CD4-positive, alpha-beta T cell treated with Interferon alpha-2 for 1 hour (primary cell): ENCODE measurements at places on chromosomes 3 and 15.

DNA sequence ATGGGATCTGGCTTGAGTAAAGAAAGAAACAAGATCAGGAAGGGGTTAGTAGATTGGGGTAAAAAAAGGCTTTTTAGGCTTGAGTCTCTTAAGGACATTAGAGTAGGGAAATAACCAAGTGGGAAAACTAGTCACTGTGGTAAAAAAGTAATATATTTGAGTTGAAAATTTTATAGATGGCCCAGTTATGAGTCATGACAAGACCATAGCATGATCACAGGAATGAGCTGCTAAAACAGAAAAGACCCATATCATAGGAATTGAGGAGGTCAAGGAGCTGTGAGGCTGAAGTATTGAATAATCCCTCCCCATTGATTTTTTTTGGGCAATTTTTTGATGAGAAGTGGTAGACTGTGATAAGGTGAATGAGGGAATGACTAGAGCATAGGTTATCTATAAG lies 69.2 kb upstream of the TBC1D5 start:
- no peak for DNase-seq

DNA sequence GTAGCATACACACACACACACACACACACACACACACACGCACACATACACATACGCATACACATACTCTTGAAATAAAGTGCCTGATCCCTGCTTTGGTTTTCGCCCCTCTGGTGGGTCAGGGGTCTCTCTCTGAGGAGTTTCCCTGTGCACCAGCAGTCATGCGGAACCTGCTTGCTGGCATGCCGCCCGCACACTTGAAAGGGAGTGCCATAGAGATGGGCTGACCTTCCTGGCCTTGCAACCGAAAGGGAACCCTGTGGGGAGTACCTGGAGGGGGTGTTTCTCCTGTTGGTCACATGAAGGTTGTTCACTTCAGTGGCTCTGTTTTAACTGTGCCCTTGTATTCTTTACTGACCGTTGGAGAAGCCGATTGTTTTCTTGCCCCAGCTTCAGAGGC lies 752.3 kb downstream of the NR2F2 start:
- DNase-seq: no peak

GRCh38 chr15:84586696-84587095 lies 14.1 kb upstream of the ZSCAN2 start:
- no peak for DNase-seq

DNA sequence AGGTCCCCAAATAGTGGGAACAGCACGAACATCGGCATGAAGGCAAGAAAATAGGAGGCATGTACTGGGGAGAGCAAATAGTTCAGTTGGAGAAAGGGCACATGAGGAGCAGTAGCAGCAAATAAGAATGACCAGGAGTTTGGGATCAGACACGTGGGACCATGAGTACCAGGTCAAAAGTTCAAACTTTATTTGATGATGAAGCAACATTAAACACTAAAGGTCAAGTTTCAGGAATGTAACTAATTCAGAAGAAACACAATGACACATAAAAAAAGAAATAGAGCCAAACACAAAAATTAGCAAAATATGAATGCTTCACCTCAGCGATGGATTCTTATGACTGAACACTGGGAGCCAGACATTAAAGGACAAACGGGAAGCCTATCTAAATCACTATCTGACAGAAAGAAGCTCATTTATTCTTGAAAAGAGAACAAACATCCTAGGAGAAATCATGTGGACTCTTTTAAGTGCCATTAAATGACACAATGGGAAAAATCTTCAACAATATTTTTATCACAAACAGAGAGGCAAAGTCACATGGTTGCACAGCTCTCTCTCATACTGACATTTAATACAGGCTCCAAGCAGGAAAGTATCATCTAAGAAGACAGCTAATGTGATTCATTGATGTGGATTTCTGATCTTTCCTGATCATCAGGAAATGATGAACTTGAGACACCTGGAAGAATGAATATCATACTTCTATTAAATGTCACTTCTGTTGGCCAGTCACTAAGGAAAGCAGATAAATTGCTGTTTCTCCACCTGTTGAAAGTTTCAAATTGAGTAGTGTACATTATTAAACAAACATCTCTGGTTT lies 216.9 kb upstream of the THBS1 start:
- DNase-seq: no peak

- no peak for DNase-seq
Measured at GRCh38 chr15:38164507-38164906, 88.1 kb upstream of the SPRED1 start.

DNA sequence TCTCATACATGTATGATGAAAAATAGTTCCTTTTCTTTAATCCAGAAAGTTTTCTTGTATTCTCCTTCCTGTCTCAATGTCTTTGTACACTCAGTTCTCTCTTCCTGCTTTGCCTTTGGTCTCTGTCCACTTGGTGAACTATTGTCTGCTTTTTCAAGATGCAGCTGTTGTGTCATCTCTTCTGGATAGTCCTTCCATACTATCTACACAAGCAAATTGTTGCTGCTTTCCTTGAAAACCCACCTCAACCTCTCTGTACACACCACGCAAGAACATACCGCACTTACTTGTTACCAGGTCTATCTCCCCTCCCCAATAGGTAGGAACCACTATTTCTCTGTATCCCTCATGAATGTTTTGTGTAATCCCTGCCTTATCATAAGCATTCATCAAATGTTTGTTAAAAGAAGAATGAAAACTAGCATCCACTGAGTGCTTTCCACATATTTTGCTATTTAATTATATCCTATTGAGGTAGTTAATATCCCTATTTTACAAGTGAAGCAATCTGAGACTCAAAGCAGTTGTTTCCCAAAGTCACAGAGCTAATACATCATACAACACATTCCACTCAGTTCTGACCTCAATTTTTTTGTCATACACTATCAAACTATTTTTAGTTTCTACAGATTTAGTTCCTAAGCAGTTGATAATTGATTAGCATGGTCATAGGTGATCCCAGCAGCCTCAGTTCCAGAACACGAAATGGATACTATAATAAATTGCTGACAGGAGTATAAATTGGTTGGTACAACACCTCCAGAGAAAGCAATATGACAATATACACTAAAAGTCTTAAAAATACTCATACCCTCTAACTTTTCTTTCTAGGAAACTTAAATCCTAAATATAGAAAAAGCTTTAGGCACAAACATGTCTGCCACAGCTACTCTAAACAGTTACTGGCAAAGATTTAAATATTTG lies 19.6 kb downstream of the HACL1 start:
- no peak for DNase-seq

- peak; percentile 49 for DNase-seq
Measured at GRCh38 chr3:45881078-45882022, 5.0 kb upstream of the CCR9 start.

DNA sequence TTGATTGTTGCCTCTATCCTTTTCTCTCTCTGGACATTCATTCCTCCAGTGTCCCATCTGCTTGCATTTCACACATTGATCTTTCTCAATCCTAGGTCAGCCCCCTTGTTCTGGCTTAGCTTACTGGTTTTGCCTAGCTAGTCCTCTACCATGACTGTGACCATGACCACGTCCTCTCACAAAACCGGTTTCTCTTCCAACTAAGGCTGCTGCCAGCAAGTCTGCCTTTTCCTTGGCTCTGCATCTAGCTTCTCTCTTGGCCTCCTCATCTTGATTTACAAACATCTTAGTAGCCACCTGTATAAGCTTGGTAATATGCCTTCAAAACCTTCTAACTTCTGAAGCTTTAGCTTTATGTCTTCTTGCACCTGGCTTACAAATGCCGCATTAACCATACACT lies 167.2 kb downstream of the STXBP5L start:
- no peak for DNase-seq

- DNase-seq: no peak
Measured at GRCh38 chr15:68697711-68698690, 119.2 kb downstream of the CORO2B start.

GRCh38 chr3:71310359-71310979 lies 273.1 kb downstream of the FOXP1 start:
- DNase-seq: no peak

DNA sequence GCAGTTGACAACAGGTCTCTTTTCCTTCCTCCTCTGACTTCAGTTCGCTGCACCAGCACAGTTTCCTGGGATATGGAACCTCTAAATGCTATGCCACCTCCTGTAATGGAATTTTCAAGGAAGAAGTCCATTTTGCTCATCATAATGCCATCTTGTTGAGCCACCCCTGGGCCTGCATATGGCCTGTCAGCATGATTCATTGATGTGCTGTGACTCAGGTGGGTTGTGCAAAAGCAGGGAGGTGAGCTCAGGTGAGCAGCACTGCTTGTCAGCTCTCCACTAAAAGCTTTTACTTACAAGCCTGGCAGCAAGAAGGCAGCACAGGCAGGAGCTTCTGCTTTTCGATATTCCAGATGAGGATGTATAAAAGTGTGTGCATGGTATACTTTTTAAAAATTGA lies 247.1 kb upstream of the LMCD1 start:
- DNase-seq: no peak

DNA sequence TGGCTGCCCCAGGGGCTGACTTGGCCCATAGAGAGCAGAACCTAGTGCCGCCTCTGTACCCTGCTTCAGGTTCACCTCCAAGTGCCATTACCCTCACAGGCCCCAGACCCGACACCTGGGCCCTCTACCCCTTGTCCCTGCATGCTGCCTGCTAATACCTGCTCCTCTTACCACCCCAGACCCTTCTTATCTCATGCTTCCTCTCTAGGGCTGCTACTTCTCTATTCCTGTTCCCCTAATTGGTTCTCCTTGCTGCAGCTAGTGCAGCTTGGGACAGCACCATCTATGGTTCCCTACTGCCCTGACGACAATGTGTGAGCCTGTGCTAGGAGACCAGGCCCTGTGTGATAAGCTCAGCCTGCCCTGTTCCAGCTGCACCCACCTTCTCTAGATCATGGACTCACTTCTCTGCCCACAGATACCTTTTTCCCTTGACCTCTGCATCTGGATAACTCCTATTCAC lies 15.3 kb downstream of the HDAC11 start:
- no peak for DNase-seq
